Activated CD4-positive, CD25-positive, alpha-beta regulatory T cell (primary cell): ENCODE measurements at places on chromosomes 16 and 17.

GRCh38 chr16:87851141-87851587, 18.1 kb downstream of the SLC7A5 start:
- DNase-seq, result no peak

DNA sequence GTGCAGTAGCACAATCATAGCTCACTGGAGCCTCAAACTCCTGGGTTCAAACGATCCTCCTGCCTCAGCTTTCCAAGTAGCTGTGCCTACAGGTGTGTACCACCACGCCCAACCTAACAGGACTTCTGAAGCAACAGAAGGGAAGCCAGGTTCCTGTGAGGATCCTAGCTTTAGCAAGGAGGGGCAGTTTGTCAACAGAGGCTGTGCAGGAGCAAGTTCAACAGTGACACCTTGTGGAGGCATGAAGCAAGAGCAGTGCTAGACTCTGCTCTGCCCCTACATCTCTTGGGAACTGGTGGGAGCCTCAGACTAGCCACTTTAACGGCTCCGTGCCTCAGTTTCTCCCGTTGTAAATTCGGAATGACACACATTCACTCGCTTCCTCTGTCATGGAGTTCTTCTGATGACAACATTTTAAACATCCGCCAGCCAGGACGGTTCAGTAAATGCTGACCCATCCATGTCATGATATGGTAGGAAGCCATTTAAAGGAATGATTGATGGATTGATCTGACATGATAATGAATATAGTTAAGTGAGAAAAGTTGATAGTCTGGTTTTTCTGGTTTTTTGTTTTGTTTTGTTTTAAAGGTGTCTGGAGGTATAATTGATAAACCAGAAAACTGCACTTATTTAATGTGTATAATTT, 218.7 kb downstream of the MRTFB start:
- no peak for DNase-seq

GRCh38 chr17:70804161-70804560, 634.8 kb downstream of the KCNJ2 start:
- DNase-seq, result no peak

DNA sequence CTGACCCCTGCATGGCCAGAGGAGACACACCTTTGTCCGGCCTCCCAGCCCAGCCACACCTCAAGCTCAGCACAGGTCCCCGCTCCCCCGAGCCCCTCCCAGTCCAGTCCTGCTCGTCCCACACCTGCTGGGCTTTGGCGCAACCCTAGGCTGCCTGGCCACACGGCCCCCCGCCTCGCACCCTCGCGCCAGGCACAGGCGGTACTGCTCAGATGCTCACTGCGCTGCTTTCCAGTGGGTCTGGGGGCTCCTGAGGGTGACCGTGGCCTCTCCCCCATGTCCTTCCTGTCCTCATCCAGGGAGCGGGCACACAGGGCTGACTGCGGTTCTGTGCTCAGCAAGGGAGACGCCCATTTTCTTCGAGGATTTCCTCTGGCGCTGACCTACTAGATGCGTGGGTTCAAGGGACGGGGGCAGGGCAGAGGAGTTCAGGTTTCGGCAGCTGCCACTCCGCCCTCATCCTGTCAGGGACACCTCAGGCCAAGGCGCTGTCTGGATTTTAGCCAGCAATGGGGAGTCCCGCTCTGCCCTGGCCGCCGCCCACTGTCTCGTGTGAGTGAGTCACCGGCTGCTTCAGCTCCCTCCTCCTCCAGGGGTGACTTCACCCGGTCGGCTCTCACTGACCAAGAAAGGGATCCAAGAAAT, 118.0 kb upstream of the ZNF469 start:
- peak; percentile 10 for DNase-seq
